ENCODE measurements at places on chromosomes 2 and 18.

DNA sequence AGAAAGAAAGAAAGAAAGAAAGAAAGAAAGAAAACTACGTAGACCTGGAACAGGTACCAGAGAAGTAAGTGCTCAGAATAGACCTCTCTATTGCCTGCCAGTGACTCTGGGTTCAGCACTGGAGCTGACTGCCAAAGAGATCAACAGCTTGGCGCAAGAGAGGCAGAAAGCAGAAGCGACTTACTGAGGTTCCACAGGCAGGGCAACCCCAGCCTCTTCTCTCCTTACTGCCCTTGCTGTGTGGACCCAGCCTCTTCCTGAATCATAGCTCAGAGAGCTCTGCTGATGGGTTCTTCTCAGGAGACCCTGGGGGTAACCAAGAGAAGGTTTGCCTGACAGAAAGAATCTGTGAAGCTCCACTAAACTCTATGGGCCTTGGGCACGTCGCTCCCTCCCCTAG lies 7.1 kb downstream of the CAPN13 start:
- no peaks in the 10 kb centered on the region for H3K4me1 ChIP-seq
- no peak overlapping the region for H3K4me3 ChIP-seq
- no peak for DNase-seq
- peaks cover 3% of the 10 kb centered on the region for H3K27me3 ChIP-seq
- H3K27ac ChIP-seq: no peak overlapping the region

- H3K4me3 ChIP-seq: peak within 1 kb of the TSS; percentile 79
- peaks cover 10% of the 10 kb centered on the region for H3K27me3 ChIP-seq
- DNase-seq: peak; percentile 12
- H3K36me3 ChIP-seq: no peaks in the 10 kb centered on the region
- H3K27ac ChIP-seq: no peak within 1 kb of the TSS
Observed at GRCh38 chr2:164841719-164842623, at the start of gene COBLL1. Gene COBLL1, minus strand, starts transcription at chr2:164841823. Its CDS starts 627 bp downstream, at chr2:164841196.

DNA sequence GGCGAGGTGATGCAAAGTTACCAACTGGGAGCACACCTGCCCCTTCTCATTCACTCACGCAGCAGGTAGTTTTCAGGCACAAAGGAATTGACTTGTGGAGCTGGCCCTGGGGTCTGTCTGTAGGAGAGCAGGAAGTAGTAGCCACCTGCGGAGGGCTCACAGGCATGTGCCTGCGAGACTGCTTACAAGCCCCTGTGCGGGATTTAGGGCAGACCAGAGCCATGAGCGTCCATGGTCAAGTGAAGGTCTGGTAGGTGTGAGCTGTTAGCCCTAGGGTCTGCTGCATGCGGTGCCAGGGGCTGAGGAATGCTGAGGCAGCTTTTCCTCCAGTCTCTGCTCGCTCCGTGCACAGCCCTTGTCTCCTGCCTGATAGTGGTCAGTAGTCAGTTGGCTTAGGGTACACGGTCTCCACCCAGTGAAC lies 18.9 kb downstream of the INPP4A start:
- H3K4me1 ChIP-seq: peaks cover 94% of the 10 kb centered on the region
- H3K27ac ChIP-seq: peak overlapping the region; percentile 98
- no peaks in the 10 kb centered on the region for H3K36me3 ChIP-seq
- no peak for DNase-seq
- peak overlapping the region; percentile 92 for H3K4me3 ChIP-seq

DNA sequence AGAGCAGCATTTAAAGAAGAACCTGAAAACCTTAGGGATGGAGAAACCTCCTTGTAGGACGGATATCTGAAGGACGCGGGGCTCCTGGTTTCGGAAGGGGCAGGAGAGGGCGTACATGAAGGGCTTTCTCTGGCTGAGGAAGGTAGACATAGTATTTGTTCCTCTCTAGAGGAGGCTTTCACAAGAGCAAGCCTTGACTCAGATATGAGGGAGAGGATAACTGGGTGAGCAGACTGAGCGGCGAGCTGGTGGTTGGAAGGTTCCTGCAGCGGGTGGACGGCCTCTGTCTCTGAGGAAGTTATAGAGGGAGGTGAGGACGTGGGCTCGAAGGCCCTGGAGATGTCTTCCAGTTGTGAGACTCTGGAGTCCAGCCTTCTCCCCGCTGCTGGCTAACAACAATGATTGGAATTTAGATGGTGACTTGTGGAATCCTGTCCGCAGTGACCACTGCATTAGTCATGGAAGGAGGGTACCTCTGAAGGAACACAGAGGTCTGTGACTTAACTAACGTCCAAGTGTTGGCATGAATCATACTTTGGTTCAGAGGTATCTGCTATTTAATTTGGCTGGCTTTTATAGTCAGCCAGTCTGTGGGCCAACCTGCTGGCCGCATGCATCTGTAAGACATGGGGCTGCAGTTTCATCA lies 80.9 kb downstream of the ASAP2 start:
- no peaks in the 10 kb centered on the region for H3K4me1 ChIP-seq
- no peak for DNase-seq
- peaks cover 3% of the 10 kb centered on the region for H3K27me3 ChIP-seq
- H3K27ac ChIP-seq: no peak overlapping the region
- H3K36me3 ChIP-seq: no peaks in the 10 kb centered on the region

- H3K4me3 ChIP-seq: no peak overlapping the region
- peaks cover 22% of the 10 kb centered on the region for H3K4me1 ChIP-seq
- no peaks in the 10 kb centered on the region for H3K27me3 ChIP-seq
- H3K36me3 ChIP-seq: no peaks in the 10 kb centered on the region
- no peak for DNase-seq
Observed at GRCh38 chr2:181004647-181005325, 24.4 kb downstream of the UBE2E3 start.

DNA sequence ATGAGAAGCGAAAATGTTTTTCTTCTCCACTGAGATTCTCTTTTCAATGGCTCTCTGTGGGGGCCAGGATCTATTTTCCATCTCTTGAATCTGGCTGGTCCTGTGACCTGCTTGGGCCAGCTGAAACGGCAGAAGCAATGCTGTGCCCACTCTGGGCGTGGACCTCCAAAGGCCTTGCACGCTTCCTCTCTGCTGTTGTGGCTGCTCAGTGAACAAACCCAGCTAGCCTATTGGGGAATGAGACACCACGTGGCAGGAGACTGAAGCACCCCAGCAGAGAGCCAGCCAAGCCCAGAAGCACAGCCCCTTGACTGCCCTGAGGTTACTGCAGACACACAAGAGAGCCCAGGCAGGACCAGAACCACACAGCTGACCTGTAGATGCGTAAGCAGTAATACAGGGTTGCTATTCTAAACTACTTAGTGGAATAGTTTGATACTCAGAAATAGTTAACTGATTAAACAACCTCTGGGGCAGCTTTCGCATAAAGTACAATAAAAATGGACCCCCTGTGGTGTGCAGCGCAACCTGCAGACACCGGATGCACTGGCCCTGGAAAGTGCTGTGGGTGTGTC lies 221.7 kb upstream of the SH3BP4 start:
- no peak overlapping the region for H3K27ac ChIP-seq
- DNase-seq: no peak
- H3K36me3 ChIP-seq: no peaks in the 10 kb centered on the region

GRCh38 chr2:39033980-39034379 lies 86.9 kb downstream of the SOS1 start:
- H3K4me1 ChIP-seq: peaks cover 5% of the 10 kb centered on the region
- H3K27me3 ChIP-seq: no peaks in the 10 kb centered on the region
- H3K36me3 ChIP-seq: peaks cover 9% of the 10 kb centered on the region
- H3K27ac ChIP-seq: no peak overlapping the region

DNA sequence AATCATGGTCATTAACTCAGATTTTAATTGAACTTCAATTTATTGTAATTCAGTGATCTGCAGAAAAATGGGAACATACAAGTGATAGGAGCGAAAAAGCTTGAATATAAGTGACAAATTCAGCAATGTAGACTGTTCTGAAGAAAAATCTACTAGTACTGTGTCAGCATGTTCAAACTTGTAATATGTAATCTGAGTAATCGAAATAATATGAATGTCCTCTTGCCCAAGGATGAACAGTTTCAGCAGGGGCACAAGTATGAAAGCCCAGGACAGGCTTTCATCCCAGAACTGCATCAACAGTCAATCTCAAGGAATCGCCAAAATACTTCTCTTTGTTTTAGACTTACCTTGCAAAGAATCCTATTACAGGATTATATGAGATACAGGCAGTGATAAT lies 1110.5 kb downstream of the LRP1B start:
- H3K4me3 ChIP-seq: no peak overlapping the region
- H3K36me3 ChIP-seq: no peaks in the 10 kb centered on the region
- no peak overlapping the region for H3K27ac ChIP-seq
- no peaks in the 10 kb centered on the region for H3K4me1 ChIP-seq

GRCh38 chr2:10382354-10383061 lies 65.6 kb downstream of the ODC1 start:
- H3K4me3 ChIP-seq: peak overlapping the region; percentile 57
- H3K36me3 ChIP-seq: no peaks in the 10 kb centered on the region
- H3K27ac ChIP-seq: peak overlapping the region; percentile 90
- H3K27me3 ChIP-seq: peaks cover 3% of the 10 kb centered on the region
- peak; percentile 79 for DNase-seq

DNA sequence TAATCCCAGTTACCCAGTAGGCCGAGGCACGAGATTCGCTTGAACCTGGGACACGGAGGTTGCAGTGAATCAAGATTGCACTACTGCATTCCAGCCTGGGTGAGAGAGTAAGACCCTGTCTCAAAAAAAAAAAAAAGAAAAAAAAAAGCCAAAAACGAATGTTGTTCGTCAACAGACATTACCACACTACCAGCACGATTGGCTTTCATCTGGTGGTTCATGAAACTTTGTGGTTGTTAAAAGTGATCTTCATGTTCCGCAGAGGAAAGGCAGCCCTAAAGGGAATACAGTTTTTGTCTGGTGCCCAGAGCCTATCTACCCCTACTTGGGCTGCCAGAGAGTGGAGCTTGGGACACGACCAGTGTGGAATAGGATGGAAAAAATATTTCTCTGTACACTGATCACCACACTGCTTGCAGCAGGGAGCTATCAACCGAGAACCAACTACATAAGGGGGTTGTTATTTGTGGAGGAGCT lies 13.6 kb upstream of the CXCR4 start:
- peak overlapping the region; percentile 67 for H3K4me3 ChIP-seq
- H3K36me3 ChIP-seq: no peaks in the 10 kb centered on the region
- peak; percentile 89 for DNase-seq
- H3K27me3 ChIP-seq: peaks cover 35% of the 10 kb centered on the region
- peak overlapping the region; percentile 95 for H3K27ac ChIP-seq
- H3K4me1 ChIP-seq: peaks cover 98% of the 10 kb centered on the region

DNA sequence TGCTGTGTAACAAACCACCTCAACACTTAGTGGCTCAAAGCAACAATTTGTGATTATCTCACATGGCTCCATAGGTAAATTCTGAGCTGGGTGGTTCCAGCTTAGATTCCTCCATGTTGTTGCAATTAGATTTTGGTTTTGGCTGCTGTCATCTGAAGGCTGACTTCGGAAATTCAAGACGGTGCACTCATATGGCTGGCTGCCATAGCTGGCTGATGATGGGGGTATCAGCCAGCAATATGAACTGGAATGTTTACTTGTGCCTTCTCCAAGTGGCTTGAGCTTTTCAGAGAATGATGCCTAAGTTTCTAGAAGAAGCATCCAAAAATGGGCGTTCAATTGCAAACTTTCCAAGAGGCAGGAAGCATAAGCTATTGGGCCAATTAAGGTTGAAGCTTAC lies 213.1 kb downstream of the GCA start:
- DNase-seq: no peak
- no peak overlapping the region for H3K27ac ChIP-seq
- no peak overlapping the region for H3K4me3 ChIP-seq
- H3K36me3 ChIP-seq: no peaks in the 10 kb centered on the region
- no peaks in the 10 kb centered on the region for H3K4me1 ChIP-seq
- no peaks in the 10 kb centered on the region for H3K27me3 ChIP-seq

All from immature natural killer cell (primary cell).